ENCODE measurements at places on chromosomes 5 and 9.
A peak's percentile ranks its signal among the peaks of the same experiment; 100 is the strongest.

- DNase-seq: peak; percentile 24
These were observed 240.4 kb downstream of the GLIS3 start for GRCh38 chr9:4059437-4059836.

DNA sequence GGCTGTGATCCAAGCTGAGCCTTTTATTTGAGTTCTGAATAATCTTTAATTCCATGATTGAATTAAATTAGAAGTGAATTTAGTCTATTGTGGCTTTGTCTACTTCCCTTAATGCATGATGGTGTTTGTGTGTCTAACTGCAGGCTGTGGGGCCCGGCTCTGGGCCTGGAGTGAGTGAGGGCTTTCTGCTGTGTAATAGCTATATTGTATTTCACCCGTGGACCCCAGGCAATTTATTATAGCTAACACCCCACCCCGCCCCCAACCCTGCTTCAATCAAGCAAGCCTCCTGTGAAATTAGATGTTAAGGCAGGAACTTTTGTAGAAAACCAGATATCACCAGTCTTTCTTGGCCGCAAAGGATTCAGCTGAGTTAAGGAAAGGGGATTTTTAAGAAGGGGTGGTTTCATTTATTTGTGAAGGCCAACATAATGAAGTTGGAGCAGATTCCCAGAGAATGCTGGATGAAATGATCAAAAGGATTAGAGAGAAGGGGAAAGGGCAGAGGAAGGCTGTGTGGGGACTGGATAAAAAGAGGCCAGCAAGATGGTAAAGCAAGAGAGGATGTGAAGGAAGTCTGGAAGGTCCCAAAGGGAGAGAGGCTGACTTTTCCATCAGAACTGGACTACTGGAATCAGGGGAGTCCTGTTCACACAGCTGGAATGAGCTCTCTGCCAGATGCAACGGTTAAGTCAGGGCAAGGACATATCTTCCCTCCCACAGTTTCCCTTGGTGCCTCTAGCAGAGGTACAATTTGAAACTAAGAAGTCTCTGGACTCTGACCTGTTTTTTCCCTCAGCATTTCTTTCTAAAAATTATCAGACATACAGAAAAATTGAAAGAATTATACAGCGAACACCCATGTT lies 125.3 kb upstream of the SAP30L start:
- DNase-seq: peak; percentile 24

DNA sequence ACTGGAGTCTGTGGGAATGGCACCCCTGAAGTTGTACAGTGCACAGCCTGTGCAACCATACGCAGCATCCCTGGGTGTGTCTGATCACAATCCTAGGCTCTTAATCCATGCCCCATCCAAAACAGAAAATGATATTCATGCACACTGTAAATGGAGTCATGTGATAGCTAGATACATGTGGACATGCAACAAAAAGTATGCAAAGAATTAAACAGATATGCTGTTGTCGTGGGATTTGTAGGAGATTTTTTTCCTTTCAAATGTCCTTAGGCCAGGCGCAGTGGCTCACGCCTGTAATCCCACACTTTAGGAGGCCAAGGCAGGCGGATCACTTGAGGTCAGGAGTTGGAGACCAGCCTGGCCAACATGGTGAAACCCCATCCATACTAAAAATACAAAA lies 36.1 kb downstream of the PRRX2 start:
- no peak for DNase-seq

DNA sequence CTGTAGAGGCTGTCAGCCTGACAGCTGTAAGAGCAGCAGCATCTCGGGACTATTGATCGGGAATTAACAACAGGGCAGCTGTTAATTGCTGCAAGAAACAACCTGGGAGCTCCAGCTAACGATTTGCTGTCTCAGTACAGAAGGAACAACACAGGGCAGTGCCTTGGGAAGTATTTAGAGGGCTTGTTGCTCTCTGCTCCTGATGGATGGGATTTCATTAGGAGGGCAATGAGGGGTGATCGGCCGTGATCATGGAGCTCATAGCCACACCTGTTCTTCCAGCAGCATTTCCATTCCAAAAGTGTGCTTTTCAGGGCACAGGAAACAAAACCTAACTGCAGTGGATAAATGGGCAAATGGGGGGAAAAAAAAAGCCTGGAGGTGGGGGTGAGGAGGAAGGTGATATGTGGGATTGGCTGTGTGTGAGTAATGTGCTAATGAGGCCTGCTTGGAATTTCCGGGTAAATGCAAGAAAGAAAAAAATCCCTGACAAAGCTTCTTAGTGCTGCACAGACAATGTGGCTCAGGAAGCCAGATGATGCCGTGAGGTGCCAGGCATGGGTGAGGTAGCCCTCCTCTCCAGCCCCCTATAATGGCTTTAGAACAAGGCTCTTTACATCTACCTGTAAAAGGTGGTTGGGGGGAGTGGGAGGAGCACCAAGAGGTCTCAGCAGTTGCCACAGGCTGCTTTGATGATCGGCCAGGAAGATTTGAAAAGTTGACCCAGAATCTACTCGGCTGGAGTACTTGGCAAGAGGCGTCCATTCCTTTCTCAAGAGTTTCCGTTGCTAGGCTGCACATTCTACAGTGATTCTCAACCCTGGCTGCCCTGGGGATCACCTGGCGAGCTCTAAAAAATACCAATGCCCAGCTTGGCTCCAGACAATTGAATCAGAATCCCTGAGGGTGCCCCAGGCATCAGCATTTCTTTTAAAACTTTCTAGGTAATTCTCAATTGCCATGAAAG lies 139.5 kb upstream of the KLF9 start:
- peak; percentile 80 for DNase-seq

DNA sequence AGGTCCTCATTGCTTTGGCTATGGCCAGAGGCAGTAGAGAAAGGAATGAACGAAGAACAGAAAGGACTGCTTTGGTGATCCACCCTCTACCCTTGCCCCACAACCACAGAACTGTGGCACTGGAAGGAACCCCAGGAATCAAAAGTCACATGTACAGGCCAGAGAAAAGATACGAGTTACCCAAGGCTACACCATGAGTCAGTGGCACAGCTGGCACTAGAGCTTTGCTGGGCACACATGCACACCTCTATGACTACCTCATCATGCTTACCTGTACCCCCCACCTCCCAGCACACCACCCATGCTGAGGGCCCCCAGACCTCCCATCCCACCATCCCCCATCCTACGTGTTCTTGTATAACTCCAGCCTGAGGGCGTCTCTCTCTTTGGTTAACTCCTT lies 13.1 kb downstream of the GOLGA2 start:
- no peak for DNase-seq

DNA sequence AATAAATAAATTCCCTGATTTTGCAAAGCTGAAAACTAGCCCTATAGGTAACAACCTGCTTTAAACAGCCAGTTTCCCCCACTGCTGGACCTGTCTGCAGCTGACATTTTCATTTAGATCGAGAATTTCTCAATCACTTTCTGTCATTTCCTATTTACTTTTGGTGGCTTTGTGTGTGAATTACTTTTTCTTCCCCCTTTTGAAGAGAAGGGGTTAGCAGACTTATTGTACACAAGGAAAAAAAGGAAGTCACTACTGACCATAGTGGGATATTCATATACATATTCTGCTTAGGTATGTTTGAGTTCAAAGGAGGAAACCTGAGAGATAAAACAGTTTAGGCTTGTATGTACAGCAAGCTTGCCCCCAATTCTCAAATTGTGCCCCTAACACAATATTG lies 27.0 kb upstream of the IFNB1 start:
- DNase-seq: no peak

DNA sequence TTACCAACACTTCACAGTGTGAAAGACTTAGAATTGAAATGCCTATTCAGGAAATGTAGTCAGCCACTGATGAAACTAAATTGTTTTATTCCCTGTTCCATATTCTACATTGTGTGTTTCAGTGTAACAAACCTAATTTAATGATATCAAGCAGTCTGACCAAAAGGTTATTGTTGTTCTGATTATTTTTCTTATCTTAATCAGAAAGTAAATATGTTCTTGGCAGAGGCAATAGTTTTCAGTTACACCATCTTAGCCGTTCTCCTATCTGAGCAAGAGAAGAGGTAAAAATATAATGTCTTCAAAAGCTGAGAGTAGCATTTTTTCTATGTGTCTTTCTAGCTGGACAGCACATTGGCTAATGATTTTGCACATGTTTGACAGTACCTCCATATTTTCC lies 17.1 kb downstream of the CDC26 start:
- DNase-seq: no peak

DNA sequence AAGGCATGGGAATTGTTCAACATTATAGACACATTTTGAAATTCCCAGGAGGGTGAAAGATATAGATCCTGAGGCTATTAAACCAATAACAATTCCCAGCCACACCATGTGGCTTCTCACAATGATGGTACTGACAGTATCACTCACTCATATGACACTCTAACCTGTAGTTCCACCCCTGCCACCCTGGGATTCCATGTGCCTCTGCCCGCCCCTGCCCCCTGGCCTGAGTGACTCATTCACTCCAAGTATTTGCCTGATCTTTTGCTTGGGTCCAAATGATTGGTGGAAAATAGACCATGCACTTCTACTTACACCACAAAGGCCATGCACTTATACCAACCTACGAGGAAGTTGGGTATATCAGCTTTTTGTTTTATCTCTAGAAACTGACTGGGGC lies 305.2 kb upstream of the DAB2 start:
- no peak for DNase-seq

GRCh38 chr5:40210694-40211093 lies 469.0 kb upstream of the PTGER4 start:
- DNase-seq: no peak

- no peak for DNase-seq
These were observed 475.5 kb downstream of the SPATA31A7 start for GRCh38 chr9:61665330-61665751.

DNA sequence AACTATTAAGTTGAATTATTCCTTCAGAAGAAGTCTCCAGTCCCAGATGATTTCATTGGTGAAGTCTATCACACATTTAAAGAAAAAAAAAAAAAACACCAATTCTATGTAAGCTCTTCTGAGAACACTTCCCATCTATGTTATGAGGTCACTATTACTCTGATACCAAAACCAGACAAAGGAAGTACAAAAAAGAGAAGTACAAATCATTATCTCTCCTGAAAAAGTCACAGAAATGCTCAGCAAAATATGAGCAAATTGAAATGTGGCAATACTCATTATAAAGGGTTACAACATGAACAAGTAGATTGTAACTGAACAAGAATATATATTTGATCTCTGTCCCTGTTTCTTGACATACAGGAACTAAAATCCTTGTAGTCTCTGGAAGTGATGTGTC lies 280.4 kb downstream of the TLE1 start:
- no peak for DNase-seq

- no peak for DNase-seq
These were observed 62.5 kb upstream of the GDNF start for GRCh38 chr5:37902323-37902722.

DNA sequence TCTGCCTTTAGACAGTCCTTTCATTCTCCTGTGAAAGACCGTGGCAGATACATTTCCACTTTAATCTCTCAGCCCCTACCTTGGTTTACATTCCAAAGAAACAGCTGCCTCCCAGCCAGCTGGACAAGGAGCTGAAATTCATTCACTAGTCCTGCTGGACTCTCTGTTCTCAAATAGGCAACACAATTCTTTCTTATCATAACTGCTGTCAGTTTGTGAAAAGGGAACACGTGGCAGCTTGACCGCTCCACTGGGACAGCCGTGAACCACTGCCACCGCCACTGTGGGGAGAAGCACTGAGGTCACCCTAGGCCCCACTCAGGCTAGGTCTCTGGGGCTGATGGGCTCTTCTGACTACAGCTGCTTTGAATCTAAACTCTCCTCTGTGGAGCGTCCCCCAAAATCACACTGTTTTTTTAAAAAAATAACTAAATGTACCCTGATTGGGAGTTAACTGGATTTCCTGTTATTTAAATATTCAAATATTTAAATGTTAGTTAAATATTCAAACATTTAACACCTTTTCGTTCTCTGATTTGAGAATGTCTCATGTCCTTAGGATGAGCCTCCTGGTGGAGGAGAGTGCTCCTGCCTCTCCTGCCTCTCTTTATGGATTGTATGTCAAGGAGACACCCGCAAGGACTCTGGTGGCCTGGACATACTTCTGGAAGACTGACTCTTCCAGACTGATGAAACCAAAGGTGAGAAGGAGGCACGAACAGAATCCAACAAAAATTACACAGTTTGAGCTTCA lies 120.1 kb downstream of the BOD1 start:
- DNase-seq: peak; percentile 51

- peak; percentile 13 for DNase-seq
These were observed 296.5 kb downstream of the DEPDC1B start for GRCh38 chr5:60403343-60404006.

DNA sequence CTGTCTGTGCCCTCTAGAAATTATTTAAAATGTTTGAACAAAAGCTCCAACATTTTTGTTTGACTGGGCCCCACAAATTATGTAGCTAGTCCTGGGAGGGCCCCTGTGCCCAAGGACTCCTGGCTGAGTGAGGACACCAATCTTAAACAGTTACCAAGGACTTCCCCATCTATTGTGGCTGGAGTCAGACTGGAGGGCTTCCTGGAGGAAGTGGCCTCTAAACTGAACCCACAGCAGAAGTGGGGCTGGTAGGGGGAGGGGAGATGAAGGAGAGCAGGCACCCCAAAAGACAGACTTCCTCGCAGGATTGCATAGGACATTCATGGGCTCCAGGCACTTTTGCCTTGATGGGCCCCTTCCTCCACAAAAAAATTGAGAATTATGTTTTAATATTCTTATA lies 8.1 kb downstream of the ADAMTS13 start:
- DNase-seq: no peak

DNA sequence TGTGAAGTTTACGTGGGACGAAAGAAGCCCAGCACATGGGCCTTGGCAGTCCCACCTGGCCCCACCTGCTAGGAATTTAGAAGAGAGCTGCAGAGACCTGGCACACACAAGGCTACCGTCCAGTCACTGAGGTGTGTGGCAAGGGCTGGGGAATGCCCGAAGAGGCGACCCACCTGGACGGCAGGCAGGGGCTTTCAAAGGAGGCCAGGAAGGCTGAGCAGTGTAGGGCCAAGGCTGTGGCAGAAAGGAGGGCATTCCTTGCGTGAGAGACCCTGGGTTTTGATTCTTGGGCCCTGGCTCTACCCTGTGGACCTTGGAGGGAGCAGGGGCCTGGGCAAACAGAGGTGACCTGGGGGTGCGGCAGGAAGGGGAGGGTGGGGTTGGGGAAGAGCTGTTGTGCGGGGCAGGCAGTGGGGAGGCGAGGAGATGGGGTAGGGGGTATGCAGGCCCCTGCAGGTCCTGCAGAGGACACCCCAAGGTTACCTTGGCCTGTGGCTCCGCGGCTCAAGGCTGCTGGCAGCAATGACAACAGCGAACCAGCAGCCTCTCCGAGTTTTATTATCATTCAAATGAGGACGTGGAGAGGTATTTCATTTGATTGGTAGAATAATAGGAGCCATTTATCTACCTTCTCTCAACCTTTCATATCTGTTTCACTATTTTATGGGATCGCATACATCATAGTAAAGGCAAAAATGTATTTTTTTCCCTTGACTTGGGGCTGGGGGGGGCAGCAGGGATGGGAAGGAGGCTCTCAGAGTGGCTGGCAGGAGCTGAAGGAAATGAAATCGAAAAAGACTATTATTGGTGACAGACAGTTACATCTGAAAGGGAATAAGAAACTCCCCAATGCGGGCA lies 24.8 kb downstream of the TSPAN17 start:
- DNase-seq: no peak

DNA sequence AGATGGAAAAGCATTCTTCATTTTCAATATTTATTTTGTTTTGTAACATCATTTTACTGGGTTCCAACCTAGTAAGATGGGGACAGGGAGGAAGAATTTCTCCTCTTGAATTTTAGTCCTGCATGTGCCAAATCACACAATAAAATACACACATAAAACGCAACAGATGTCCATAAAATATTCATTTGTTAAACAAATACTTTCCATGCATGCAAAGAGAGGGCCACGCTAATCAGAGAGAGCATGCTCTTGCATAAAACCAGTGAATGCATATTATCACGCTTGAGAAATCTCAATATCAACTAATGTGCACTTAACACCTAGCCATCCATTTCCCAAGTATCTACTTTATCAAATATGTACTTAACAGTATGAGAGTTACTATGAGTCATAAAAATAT lies 212.6 kb upstream of the TARS1 start:
- DNase-seq: no peak
